ENCODE measurements at places on chromosomes 11 and 22.

- DNase-seq, result no peak
These were observed 7.8 kb downstream of the DCDC1 start for GRCh38 chr11:31361743-31362142.

GRCh38 chr11:65479184-65480145 lies 19.4 kb upstream of the MALAT1 start:
- no peak for DNase-seq

DNA sequence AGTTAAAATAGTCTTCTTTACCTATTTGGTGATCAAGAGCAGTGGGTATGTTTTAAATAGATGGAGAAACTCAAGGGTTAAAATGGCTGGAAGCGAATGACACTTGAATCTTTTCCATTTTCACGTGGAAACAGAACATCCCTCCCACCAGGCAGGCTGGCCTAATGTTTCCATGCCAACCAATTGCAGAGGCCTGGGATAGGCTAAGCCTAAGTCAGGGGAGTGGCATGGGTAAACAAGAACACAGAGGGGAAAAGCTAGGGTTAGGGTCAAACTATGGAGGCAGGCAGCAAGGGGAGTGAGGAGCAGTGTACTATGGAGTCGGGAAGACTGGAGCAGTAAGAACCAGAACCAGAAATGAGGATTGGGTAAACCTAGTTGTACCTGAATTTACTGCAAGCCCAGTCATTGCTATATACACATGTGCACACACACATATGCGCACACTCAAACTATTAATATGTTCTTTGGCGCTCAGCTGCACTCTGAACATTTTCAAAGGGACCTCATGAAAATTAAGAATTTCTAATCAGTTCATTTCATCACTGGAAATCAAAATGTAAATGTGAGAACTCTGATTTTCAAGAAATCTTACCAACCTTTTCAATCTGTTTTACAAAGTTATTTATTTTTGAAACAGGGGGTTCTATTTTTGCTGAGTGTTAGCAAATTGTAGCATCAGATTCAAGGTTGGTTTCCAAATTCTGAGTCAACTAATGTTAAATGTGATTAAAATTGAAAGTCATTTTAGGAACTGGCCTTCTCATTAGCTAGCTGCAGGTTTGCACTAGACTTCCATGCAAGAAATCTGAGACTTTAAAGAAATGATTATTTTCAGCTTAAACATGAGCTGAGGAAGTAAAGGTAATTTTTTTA lies 327.0 kb upstream of the CCDC90B start:
- DNase-seq, result no peak

GRCh38 chr22:45010532-45010900 lies 711 bp upstream of the PHF21B start:
- DNase-seq, result no peak

DNA sequence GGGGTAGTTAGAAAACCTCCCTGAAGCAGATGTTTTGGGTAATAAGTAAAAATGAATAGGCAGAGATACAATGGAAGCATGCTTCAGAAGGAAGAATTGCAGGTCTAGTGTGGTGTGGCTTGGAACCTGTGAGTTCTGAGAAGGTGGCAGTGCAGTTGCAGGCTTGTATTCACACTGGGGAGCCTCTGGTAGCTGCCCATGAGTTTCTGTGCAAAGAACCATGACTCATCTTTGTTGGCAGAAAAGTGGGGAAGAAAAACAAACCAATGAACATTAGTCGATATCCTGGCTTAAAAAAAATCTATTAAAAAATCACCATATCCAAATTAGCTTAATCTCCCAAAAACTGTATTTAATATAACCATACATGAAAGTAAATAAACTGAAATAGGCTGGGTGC lies 232.6 kb downstream of the FAT3 start:
- DNase-seq, result no peak

GRCh38 chr11:98107736-98108135 lies 913.0 kb upstream of the CNTN5 start:
- no peak for DNase-seq

DNA sequence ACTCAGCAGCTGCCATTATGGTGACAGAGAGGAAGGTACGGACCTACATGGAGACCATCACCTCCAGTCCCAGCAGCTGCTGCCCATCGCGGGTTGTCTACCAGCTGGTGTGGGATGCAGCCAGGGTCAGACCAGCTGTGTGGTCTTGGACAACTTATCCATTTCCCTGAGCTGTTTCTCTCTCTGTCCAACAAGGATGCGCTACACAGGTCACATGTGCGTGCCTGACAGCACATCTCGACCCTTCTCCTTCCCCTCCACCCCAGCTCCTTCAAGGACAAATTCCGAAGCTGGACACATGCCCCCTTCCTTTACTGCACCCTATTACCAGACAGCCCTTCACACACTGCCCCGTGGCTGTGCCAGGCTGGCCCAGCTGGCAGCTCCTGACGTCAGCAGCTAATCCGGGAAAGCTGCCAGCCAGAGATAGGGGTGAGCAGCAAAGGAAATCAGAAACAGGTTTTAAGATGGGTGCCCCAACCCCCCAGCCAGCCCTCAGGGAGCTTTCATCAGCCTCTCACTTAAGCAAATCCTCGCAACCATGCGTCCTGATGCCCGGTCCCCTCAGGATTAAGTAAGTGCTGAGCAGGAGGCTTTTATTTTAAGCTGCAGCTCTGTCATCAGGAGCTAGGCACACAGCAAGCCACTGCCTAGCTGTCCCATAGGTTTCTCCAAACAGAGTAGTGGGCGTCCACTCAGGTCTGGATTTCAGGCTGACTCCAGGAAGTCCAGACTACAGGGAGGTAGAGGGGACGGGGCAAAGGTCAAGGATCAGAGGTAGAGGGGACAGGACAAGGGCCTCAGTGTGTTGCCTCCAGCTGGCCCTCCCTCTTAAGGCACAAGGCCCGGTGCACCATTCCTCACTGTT lies 20.3 kb downstream of the TEF start:
- peak; percentile 77 for DNase-seq

- DNase-seq, result no peak
These were observed 11.1 kb upstream of the OOSP2 start for GRCh38 chr11:60029015-60029632.

GRCh38 chr11:43546561-43547429 lies 133.7 kb upstream of the HSD17B12 start:
- no peak for DNase-seq

GRCh38 chr22:19873960-19874306 lies 19.3 kb upstream of the GNB1L start:
- DNase-seq, result no peak

DNA sequence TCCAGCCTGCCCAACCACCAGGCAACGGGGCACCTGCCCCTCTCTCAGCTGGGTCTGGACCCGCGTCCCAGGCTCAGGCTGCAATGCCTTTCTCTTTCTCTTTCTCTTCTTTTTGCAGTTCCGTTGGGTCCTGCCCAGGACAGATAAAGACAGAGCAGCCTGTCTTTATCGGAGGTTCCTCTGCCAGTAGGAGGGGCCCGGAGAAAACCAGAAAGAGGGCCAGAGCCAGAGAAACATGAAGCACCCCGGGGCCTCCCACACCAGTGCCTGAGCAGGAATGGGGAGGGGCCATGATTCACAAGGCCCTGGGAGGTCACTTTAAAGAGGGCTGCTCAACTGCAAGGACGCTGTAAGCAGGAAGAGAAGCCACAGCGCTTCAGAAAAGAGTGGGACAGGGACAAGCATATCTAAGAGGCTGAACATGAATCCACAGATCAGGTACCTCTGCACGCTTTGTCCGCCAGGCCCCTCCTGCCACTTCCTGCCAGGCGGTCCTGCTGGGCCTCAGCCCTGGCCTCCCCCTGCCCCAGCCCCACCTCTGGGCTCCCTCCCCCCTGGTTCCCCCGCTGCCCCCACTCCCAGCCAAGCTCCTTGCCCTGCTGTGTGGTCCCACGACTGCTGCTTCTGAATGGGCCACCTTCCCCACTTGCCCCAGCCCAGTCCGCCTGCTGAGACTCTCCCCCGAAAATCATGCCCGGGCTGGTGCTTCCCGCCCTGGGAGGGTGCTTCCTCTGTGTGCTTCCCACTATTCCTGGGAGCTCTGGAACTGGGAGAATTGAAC lies at the start of gene APOBEC3C:
TSS of gene APOBEC3C (plus strand) at position 316 of the 781 bp plus-strand sequence. CDS start at position 422, 106 bp downstream.
- peak; percentile 80 for DNase-seq

- DNase-seq, result no peak
These were observed 40.4 kb upstream of the ADORA2A start for GRCh38 chr22:24386937-24387471.

DNA sequence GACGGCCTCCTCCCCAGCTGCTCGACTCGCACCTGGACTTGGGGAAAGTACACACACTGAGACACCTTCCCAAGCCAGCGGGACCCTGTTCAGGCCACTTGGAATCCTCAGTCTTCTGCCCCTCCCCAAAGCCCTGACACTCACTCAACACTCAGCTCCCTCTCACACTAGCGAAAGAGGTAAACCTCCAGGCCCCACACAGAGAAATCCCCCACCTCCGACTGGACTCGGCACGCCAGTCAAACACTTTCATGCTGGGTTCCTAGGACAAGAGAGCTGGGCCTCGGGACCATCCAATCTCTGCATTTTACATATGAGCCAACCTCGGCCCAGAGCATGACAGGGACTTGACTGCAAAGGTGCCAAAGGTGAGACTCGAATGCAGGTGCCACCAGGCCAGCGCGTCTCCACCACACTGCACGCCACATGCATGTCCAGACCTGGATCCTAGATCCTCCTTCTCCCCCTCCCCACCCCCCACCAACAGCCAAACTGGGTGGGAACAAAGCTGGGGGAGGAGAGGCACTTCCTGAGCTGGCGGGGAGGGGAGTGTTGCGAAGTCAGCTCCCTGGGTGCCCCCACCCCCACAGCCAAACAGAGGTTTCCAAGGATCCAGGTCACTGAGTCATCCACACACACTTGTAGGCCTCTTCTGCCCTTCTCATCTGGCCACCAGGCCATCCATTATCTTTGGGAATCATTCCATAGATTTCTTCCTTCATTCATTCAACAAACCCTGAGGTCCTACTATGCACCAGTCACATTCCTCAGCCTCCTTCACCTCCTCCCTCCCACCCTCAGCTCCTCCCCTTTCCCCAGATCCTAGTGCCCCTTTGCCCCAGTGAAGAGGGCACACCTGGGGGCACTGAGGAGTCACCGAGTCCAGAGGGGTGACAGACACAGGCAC lies 10.7 kb upstream of the CD5 start:
- no peak for DNase-seq

DNA sequence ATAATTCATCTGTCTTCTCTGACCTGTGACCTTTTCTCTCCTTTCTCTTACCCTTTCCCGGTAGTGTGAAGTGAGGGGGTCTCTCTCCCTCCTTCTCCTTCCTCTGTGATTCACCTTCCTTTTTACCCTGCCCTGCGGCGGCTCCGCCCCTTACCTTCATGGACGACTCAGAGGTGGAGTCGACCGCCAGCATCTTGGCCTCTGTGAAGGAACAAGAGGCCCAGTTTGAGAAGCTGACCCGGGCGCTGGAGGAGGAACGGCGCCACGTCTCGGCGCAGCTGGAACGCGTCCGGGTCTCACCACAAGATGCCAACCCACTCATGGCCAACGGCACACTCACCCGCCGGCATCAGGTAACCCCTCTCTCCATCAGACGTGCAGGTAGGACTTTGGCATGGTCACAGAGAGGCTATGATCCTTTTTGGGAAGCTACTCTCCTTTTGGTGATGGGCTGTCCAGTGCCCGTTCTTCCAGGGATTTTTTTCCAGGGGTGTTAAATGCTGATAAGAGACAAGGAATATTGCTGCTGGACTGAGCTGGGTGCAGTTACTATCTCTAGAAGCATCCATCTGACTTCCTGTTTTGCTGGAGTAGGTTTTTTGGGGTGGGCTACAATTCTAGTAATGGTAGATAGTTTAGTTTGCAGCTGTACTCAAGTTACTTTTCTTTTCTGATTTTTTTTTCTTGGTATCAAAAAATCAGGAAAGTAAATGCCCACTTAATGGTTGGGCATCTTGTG lies 29.9 kb downstream of the CTNND1 start:
- no peak for DNase-seq

GRCh38 chr11:44113572-44113971 lies 18.1 kb downstream of the EXT2 start:
- no peak for DNase-seq

DNA sequence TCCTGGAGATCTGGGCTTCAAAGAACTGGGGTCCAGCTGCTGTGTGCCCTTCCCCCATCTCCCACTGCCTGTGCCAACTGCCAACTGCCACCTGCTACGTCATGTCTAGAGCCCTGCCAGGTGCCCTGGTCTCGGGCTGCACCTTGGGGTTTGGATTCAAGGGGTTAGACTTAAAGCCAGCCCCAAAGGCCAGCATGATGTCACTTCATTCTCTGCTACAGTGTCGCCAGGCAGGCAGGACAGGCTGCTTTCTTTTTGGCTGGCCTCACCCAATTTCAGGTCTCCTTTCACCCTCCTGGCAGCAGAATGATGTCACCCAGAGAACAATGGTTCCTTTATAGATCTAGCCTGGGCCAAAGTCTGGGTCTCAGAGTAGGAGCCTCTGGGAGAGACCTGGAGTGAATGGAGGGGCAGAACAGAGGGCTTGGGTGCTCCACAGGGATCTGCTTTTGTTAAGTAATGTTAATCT lies 79.5 kb upstream of the CRYBB3 start:
- no peak for DNase-seq

DNA sequence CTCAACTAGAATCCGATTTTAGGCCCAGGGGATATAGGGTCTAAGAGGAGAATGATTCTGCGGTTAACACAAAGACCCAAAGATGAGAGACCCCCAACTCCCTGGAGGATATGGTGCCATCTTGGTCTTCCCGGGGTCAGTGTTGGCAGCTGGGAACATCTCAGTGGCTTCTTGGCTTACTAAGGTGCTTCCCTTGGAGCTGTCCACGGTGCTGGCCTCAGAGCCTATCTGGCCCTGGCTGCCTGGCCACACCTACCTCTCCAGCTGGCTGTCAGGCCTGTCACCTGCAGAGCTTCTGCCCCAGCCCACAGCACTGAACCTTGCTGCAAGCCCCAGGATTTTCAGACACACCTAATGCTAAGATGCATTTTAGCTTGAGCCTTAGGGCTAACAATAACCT lies 70.7 kb upstream of the THY1 start:
- no peak for DNase-seq

DNA sequence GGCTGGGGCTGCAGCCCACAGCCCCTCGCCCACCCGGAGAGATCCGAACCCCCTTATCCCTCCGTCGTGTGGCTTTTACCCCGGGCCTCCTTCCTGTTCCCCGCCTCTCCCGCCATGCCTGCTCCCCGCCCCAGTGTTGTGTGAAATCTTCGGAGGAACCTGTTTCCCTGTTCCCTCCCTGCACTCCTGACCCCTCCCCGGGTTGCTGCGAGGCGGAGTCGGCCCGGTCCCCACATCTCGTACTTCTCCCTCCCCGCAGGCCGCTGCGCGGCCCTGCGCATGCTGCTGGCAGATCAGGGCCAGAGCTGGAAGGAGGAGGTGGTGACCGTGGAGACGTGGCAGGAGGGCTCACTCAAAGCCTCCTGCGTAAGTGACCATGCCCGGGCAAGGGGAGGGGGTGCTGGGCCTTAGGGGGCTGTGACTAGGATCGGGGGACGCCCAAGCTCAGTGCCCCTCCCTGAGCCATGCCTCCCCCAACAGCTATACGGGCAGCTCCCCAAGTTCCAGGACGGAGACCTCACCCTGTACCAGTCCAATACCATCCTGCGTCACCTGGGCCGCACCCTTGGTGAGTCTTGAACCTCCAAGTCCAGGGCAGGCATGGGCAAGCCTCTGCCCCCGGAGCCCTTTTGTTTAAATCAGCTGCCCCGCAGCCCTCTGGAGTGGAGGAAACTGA lies 731 bp downstream of the GSTP1 start:
- DNase-seq, result peak; percentile 60

GRCh38 chr11:20056109-20056949 lies 103.9 kb downstream of the DBX1 start:
- no peak for DNase-seq
